G401 (cell line): ENCODE measurements at places on chromosomes 7 and 10.

GRCh38 chr10:75744261-75744660, 312.8 kb downstream of the LRMDA start:
- no peak for DNase-seq

- peak; percentile 56 for DNase-seq
Observed at GRCh38 chr7:2157473-2158279, 75.1 kb downstream of the MAD1L1 start.

DNA sequence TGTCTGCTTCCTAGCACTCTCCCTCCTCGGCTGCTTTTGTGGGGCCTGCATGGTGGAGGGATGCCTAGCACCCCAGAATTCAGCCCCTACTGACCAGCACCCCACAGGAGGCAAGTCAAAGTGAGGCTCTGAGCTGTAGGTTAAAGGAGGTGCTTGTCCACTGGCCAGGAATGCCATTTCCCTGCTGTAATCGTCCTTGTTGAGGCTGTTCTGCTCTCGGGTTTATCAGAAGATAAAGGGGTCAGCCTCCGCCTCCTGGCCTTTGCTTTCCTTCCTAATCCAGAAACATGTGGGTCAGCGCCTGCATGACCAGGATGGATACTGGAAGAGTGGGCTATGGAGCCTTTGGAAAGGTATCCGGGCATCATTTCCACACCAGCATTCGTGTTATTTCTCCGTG, 98.9 kb downstream of the MKI67 start:
- no peak for DNase-seq

DNA sequence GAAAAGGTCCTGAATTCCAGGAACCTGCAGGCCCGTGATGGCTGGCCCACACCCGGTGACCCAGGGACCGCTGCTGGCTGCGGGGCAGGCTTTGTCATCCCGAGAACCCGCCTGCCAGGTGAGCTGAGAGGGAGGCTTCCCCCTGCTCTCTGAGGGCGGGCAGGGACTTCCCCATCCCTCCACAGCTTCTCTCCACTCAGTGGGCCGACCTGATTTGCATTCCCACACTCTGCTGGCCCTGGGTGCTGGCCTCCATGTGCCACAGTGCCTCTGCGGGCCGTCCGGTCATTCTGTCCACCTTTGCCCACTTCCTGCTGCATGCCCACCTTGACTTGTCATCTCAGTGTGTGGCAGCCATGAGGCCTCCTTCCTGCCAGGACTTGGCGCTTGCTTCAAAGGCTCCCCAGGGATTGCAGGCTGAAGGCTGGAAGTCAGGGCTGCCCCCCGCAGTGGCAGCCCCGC, 35.3 kb downstream of the PALD1 start:
- DNase-seq = peak; percentile 22

- no peak for DNase-seq
Observed at GRCh38 chr10:72483471-72483870, 128.8 kb upstream of the DNAJB12 start.

DNA sequence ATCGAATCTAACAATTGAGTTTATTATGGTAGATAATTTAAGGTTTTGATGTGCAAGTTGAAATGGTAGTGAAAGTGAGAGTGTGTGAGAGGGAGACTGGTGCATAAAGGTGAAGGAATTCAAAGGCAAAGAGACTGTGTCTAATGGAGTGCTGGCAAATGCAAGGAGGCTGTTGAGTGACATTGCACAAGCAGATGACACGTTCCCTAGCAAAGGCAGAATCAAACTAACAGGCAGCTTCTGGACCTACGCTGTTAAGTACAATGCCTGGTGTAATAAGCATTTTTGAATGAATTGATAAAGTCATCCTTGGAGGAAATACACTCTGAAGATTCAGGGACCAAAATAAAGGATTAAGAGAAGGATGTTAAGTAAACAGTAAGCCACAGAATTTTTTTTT, 11.7 kb upstream of the GPR141 start:
- DNase-seq = no peak

- DNase-seq = peak; percentile 44
Observed at GRCh38 chr7:22213081-22213480, 143.9 kb downstream of the RAPGEF5 start.

DNA sequence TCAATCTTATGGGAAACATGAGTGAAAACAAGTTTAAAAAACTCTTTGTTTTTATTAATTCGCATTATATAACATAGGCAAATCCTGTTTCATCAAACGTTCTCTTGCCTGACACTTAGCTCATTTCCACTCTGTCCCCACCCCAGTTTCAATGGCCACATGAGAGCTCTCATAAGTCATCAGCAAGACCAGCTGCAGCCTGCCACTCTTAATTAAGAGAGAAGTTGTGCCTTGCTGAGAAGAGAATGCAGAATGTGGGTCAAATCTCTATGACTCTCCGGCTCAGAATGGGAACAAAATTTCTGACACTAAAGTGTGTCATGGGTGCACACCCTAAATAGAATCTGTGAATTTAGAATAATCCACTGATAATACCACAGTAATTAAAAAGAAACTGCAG, 39.6 kb downstream of the ASAH2 start:
- peak; percentile 5 for DNase-seq

- peak; percentile 59 for DNase-seq
Observed at GRCh38 chr10:114541081-114541796, 116.8 kb downstream of the ABLIM1 start.

DNA sequence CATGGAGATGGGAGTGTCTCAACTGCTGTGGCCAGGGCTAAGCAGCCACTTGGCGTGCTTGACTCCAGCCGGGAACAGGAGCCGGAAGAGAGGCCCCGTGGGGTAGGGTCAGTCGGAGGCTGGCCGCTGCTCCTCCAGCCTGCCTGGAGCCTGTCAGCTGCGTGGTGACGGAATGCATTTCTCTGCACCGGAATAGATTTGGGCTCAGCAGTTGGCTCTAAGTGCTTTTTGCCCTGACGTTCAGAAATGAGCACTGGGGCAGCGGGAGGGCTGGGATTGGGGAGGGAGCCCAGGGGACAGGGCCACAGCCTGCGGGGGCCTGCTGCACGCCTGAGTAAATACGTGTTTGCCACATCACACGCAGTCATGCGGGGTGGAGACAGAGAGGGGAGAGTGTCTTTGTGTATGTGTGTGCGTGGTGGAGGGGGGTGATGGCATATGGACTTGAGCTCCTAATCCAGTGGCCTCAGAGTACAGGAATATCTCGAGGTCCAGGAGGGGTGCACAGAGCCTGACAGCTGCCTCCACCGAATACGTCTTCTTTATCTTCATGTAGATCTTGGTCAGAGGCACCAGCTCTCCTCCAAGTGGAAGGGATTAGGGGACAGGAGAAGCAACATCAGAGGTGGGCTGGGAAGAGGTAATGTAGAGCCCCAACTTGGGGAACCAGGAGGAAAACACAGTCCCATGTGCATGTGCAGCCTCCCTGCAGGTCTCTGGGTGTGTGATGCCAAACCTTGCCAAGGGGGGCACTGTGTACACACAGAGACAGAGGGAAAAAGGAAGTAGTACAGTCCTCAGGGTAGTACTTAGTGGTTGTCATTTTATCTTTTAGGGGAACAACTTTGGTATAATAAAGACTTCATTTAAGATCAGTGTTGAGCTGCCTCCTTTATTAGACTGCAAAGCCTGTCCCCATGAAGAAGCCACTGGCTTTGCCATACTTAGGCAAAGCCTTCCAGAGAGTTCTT, 151.4 kb downstream of the CDH23 start:
- DNase-seq = peak; percentile 42

DNA sequence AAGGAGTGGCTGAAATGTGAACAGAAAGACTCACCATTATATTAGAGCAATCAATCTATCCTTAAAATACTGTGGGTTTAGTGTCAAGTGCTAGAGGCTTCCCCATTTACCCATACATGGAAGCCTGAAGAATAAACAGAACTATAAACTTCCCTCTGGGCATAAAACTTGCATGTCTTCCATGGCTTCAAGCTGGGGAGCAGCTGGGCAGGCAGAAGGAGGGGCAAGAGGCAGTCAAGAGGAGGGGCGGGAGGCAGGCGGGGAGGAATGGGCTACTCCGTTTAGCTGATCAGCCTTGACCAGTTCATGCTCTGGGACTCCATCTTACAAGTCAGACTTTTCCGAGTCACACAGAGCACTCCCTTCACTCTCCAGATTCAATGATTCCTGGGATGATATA, 3.5 kb upstream of the PRSS1 start:
- DNase-seq = no peak

DNA sequence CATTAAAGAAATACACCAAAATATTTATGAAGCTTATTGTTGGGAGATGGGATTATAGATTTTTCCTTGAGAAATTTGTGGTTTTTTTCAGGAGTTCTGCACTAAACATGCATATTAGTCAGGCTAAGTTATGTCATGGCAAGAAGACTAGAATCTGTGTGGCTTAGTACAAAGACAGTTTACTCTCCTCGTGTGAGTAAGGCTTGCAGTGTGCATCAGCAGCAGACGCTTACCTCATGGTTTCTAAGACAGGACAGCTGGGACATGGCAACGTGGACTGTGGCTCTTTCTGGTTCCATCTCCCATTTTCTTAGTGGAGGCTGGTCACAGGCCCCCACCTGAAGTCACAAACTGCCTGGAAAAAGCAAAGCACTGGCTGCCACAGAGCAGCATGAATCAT, 429.6 kb upstream of the VSTM2A start:
- DNase-seq = no peak

- DNase-seq = peak; percentile 63
Observed at GRCh38 chr7:10707519-10707918, 266.2 kb upstream of the PHF14 start.

- no peak for DNase-seq
Observed at GRCh38 chr10:90087197-90088023, 386.0 kb downstream of the KIF20B start.

GRCh38 chr10:34178196-34178595, 636.9 kb downstream of the PARD3 start:
- DNase-seq = no peak

GRCh38 chr7:137949416-137950262, 52.2 kb downstream of the CREB3L2 start:
- no peak for DNase-seq

DNA sequence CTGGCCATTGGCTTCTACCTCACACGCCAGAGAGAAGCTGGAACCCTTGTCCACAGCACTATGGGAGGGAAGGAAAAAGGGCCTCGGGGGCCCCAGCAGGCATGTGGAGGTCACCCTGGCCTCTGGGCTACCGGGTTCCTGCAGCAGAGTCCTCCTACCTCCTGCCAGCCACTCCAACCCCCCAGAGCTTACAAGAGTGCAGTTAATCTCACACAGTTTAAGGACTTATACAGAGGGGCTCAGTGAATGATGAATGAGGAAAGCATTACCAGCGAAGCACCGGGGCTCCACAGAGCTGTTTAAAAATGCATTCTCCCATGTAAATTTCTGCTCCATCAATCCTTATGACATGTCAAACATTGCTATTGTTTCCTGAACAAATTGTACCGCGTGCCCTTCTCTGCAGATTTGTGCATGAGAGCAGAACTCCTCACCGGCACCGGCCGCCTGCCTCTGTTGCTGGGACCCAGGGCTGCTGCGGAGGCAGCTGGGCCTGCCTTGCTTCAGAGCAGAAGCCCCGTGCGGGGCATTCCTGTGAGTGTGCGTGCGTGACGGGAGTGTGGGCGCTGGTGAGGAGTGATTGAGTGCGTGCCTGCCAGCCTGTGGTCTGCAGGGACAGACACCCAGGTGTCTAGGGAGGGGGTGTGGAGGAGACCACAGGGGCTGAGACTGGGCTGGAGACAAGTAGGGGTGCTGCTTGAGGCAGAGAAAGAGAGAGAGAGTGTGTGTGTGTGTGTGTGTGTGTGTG, 52.8 kb downstream of the C10orf105 start:
- DNase-seq = no peak

DNA sequence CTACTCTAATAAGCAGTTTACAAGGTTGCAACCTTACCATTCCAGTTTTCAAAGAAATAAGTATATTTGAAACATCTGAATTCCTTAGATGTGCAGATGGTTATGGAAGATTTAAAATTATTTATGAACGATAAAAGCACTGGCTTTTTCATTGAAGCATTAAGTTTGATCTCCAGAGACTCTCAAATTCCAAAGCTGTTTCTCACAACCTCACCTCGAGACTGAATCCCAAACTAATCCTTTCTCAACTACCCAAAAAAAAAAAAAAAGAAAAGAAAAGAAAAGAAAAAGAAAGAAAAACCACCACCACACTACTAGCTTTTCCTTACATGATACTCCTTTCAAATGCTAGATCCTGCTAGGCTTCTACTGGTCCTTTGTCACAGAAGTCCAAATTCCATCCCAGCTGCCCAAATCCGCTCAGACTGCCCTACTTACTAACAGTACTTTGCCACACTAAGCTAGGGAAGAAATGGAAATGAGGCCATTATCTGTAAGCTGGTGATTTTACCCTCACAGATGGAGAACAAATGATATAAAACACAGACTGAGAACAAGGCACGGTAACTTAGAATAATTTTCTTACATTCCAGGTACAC, 100.6 kb upstream of the CDK1 start:
- DNase-seq = peak; percentile 23
